B cell (primary cell): ENCODE measurements at places on chromosomes 1 and 21. TPM values are rescaled to one million over a fixed set of nuclear protein-coding genes. Genes with fewer than 3 reads are reported as not detected.

ILDR2 gene
- polyA plus RNA-seq = 0.01 and 0.03 TPM in 2 replicates

CYP2J2 gene
- polyA plus RNA-seq = 0.37 and 0.91 TPM in 2 replicates

INKA2 gene
- polyA plus RNA-seq = 0.67 and 1.5 TPM in 2 replicates

KIF17 gene
- polyA plus RNA-seq = not detected in 2 replicates

RNF186 gene
- not detected in 2 replicates for polyA plus RNA-seq

DNALI1 gene
- not detected in 2 replicates for polyA plus RNA-seq

GBP1 gene
- polyA plus RNA-seq = 3.4 and 4.7 TPM in 2 replicates

GBP5 gene
- polyA plus RNA-seq = 17.6 and 21.7 TPM in 2 replicates

IL19 gene
- polyA plus RNA-seq = not detected in 2 replicates

DNAJC6 gene
- polyA plus RNA-seq = 0.12 and 0.22 TPM in 2 replicates

CR2 gene
- polyA plus RNA-seq = 26.0 and 36.8 TPM in 2 replicates

C1orf56 gene
- 2.4 and 2.5 TPM in 2 replicates for polyA plus RNA-seq

CRYAA gene
- not detected in 2 replicates for polyA plus RNA-seq

CD1C gene
- 62.8 and 96.8 TPM in 2 replicates for polyA plus RNA-seq

- H3K27ac ChIP-seq = no peak overlapping the region
- H3K36me3 ChIP-seq = no peaks in the 10 kb centered on the region
- H3K4me1 ChIP-seq = peaks cover 52% of the 10 kb centered on the region
- H3K4me3 ChIP-seq = no peak overlapping the region
- no peak for DNase-seq
Measured at GRCh38 chr1:231611111-231611510, 15.5 kb upstream of the DISC1 start.

GRCh38 chr1:29743931-29744330, 507.6 kb downstream of the PTPRU start:
- no peak overlapping the region for H3K4me3 ChIP-seq
- H3K36me3 ChIP-seq = no peaks in the 10 kb centered on the region
- H3K27ac ChIP-seq = no peak overlapping the region
- peaks cover 3% of the 10 kb centered on the region for H3K27me3 ChIP-seq

- no peak overlapping the region for H3K4me3 ChIP-seq
- no peaks in the 10 kb centered on the region for H3K27me3 ChIP-seq
- peak; percentile 8 for DNase-seq
- peaks cover 71% of the 10 kb centered on the region for H3K36me3 ChIP-seq
- peak overlapping the region; percentile 76 for H3K27ac ChIP-seq
- H3K4me1 ChIP-seq = peaks cover 100% of the 10 kb centered on the region
Measured at GRCh38 chr1:42943728-42944127, 14.9 kb downstream of the SLC2A1 start.

DNA sequence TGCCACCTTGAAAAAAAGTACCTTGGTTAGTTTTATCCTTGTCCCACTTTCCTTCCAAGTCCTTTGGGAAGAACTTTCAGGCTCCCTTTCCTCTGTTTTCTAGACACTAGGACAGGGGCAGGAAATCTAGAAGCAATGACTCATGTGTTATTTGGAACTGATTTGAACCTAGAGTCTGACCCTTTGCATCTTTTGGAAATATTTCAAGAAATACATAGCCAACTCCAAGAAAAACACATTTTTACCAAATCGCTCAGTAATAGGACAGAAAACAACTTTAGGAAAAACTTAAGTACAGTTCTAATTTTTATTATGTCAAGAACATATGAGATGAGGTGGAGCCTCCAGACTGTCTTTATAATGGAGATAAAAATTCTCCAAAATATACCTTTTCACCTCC, 292.4 kb downstream of the PTBP2 start:
- DNase-seq = no peak
- no peaks in the 10 kb centered on the region for H3K36me3 ChIP-seq
- no peak overlapping the region for H3K27ac ChIP-seq
- H3K27me3 ChIP-seq = no peaks in the 10 kb centered on the region
- H3K4me1 ChIP-seq = no peaks in the 10 kb centered on the region
- no peak overlapping the region for H3K4me3 ChIP-seq

DNA sequence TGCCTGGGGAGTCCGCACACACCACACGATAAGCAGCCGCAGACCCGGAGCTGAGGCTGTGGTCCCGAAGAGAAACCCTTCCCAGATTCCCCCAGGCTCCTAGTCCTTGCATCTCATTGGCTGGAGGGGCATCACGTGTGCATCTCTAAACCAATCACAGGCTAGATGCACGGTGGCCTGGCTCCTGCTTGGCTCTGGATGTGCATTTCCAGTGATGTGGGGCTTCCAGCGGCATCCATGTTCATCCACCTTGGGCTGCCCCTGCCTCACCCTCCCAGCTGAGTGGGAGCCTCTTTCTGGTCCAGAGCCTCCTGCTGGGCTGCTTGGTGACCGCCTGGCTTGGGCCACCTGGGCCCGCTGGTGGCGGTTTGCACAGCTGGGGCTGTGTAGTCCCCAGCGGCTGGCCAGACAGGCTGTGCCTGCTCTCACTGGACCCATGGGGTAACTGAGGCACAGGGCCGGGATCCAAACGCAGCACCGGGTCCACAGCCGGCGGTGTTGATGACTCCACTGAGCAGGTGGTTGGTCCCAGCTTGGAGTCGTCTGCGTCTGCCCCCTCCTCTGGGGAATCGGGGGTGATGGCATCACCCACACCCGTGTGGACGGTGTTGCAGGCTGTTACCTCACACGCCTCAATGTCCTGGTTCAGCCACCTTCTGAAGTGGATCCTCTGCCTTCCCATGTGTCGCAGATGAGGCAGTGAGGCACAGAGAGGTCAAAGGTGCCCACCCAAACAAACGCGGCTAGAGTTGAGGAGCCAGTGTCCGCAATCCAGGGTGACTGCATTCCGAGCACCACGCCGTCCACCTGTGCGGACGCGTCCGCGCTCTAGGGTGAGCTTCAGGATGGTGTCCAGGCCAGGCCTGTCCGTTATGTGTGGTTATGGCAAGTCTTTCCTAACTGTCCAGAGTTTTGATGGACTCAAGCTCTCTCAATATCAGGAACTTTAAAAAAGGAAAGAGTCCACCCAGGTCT, 41.3 kb downstream of the COL6A1 start:
- H3K27ac ChIP-seq = no peak overlapping the region
- H3K27me3 ChIP-seq = peaks cover 10% of the 10 kb centered on the region
- no peaks in the 10 kb centered on the region for H3K4me1 ChIP-seq
- H3K36me3 ChIP-seq = no peaks in the 10 kb centered on the region
- DNase-seq = no peak

DNA sequence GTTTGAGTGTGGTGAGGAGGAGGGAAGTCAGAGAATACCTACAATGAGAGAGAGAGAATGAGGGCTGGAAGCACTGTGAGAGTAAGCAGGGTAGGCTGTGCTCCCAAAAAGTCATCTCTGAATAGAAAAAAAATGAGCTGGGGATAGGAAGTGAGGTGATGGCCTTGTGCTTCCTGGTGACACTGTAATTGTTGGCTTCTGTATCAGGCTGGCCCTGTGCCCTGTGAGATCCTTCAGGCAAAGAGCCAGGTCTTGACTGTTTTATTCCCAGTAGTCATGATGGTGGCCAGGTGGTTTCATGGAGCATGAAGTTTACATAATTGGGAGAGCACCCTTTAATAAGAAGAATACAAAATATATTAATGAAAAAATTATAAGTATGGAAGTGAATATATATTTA, 20.4 kb upstream of the SPATA6 start:
- H3K27me3 ChIP-seq = no peaks in the 10 kb centered on the region
- no peaks in the 10 kb centered on the region for H3K36me3 ChIP-seq
- no peaks in the 10 kb centered on the region for H3K4me1 ChIP-seq
- H3K4me3 ChIP-seq = no peak overlapping the region

GRCh38 chr1:182476625-182477024, 26.7 kb downstream of the RGSL1 start:
- no peaks in the 10 kb centered on the region for H3K36me3 ChIP-seq
- no peak overlapping the region for H3K27ac ChIP-seq

DNA sequence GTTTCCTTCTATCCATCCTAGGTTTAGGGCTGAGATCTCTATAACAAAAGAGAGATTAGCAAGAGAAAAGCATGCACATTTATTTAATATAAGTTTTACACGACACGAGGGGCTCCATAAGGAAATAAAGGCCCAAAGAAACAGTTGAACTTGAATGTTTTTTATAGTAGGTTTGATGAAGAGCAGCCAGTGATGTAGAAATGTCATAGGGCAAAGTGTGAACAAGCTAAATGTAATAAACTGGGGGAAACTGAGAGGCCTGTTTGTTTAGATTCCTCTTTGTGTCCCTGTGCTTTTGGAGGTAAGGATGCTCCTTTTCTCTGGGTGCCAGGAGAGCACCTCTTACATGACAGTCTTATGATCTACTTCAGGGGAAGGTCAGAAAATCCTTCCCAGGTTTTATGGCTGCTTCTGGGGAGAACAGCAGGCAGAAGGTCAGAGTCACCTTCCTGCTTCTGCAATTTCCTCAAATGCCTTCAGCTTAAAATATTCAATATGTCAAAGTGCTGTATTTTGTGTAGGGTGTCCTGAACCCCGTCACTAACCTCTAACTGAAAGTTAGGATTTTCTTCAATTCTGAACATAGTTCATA, 9.5 kb upstream of the HORMAD1 start:
- no peaks in the 10 kb centered on the region for H3K4me1 ChIP-seq
- no peak for DNase-seq
- H3K27ac ChIP-seq = no peak overlapping the region
- H3K27me3 ChIP-seq = no peaks in the 10 kb centered on the region
- H3K4me3 ChIP-seq = no peak overlapping the region

DNA sequence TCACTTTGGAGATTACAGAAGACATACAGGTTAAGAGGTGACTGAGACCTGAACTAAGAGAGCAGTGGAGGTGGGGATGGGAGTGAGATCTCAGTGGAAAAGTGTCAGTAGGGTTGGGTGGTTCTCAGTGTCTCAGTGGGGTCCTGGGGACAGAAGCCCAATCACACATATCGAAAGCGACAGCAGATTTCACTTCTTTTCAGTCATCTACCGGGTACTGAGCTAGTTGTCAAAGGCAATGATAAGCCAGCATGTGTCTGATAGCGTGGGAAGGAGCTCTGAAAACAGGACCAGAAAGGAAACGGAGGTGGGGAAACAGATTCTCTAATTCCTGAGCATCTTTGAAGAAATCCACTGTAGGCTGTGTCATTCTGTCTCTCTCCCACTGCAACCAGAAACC, 59.5 kb downstream of the RHOU start:
- no peak overlapping the region for H3K4me3 ChIP-seq
- H3K27me3 ChIP-seq = no peaks in the 10 kb centered on the region
- no peak overlapping the region for H3K27ac ChIP-seq
- H3K36me3 ChIP-seq = no peaks in the 10 kb centered on the region
- DNase-seq = no peak

DNA sequence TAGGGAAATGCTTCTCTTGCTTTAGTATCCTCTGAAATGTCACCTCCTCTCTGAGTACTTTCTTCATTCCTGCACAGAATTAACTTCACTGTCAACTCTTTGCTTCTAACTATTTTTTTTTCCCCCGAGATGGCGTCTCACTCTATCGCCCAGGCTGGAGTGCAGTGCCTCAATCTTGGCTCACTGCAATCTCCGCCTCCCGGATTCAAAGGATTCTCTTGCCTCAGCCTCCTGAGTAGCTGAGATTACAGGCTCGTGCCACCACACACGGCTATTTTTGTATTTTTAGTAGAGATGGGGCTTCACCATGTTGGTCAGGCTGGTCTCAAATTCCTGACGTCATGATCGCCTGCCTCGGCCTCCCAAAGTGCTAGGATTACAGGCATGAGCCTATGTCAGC, 1.4 kb upstream of the PLPP3 start:
- H3K27ac ChIP-seq = no peak overlapping the region
- no peak overlapping the region for H3K4me3 ChIP-seq
- H3K27me3 ChIP-seq = no peaks in the 10 kb centered on the region
- peaks cover 27% of the 10 kb centered on the region for H3K4me1 ChIP-seq
- no peak for DNase-seq

- no peak for DNase-seq
- no peaks in the 10 kb centered on the region for H3K36me3 ChIP-seq
- no peak overlapping the region for H3K4me3 ChIP-seq
Measured at GRCh38 chr1:176998183-176998795, 166.2 kb downstream of the ASTN1 start.

DNA sequence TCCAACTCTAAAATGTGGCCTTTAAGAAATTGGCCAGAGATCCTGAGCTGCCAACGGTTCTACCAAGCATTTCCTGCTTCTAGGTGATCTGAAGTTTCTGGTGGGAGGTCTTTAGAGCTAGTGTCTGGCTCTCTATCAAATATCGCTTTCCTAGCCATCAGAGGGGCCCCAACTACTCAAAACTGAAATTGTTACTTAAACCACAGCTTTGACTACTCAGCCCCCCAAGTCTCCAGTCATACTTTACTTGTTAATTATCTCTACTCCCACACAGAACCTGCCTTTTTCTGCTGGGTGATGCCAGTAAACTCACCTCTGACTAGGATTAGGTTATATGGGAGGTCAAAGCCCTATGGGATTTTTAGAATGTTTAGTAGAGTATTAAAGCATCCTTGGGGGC, 95.1 kb downstream of the FASLG start:
- no peak overlapping the region for H3K4me3 ChIP-seq
- peaks cover 17% of the 10 kb centered on the region for H3K4me1 ChIP-seq
- no peak for DNase-seq

- no peak for DNase-seq
- H3K36me3 ChIP-seq = no peaks in the 10 kb centered on the region
- H3K27me3 ChIP-seq = no peaks in the 10 kb centered on the region
- no peak overlapping the region for H3K27ac ChIP-seq
- H3K4me3 ChIP-seq = no peak overlapping the region
Measured at GRCh38 chr1:236673289-236673919, 12.9 kb upstream of the ACTN2 start.

DNA sequence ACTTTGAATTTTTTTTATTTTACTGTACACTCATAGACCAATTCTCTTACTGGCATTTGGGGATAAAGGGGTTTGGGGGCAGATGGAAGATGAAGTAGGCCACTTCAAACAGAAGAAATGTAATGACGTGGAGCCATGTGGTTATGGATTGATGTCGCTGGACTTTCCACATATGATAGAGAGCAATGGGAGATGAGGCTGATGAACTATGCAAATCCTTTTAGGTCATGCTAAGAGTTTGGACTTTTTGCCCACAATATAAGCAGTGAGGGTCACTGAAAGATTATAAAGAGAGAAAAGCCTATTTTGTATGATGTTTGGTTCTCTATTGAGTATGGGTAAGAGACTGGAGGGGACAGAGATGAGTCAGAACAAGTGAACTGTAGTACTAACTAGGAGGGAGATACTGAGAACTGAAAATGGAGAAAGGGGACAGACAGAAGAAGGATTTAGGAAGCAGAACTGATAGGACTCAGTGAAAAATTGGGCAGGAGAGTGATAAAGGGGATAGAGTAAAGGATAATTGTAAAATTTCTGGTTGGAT, 9.2 kb downstream of the C1orf21 start:
- no peak for DNase-seq
- H3K4me1 ChIP-seq = no peaks in the 10 kb centered on the region
- H3K4me3 ChIP-seq = no peak overlapping the region
- no peaks in the 10 kb centered on the region for H3K27me3 ChIP-seq
- H3K27ac ChIP-seq = no peak overlapping the region

GRCh38 chr1:193283016-193283415, 96.6 kb upstream of the B3GALT2 start:
- no peak overlapping the region for H3K4me3 ChIP-seq
- no peak overlapping the region for H3K27ac ChIP-seq
- H3K4me1 ChIP-seq = no peaks in the 10 kb centered on the region
- no peaks in the 10 kb centered on the region for H3K36me3 ChIP-seq

DNA sequence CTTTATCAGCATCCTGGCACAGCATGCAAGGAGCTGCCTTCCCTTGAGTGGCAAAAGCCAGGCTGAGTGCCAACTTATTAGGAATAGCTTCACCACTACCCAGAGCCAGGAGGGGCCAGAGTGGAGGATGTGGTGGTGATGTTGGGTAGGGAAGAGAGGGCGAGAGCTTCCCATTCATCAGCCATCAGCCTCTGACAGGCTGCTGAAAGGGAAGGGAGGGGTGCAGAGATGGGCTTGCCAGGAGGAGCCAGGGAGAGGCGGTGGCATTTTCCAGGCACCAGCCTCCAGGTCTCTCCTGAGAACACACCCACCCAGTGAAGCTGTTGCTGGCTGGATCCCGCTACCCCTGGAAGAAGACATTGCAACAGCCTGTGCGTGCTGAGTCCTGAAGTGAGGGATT, 168.5 kb downstream of the ACTL8 start:
- no peaks in the 10 kb centered on the region for H3K4me1 ChIP-seq
- no peak for DNase-seq
- H3K27ac ChIP-seq = no peak overlapping the region
